LHCN-M2 (cell line): ENCODE measurements at places on chromosomes 1 and 21. TPM values are rescaled to one million over a fixed set of nuclear protein-coding genes. Genes with fewer than 3 reads are reported as not detected.

Gene SHE
- not detected in 2 replicates for total RNA-seq

DNA sequence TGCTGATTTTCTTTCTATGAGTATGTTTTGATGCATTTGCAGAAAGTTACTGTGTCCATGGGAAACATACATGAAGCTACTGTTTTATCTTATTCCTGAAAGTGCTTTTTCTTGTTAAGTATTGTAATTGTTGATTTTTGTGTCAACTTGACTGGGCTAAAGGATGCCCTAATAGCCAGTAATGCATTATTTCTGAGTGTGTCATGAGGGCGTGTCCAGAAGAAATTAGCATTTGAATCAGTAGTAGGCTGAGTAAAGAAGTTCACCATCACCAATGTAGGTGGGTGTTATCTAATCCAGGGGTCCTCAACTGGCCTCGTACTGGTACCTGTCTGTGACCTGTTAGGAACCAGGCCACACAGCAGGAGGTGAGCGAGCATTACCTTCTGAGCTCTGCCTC lies 760.2 kb downstream of the PLA2G4A start:
- no peak for DNase-seq

DNA sequence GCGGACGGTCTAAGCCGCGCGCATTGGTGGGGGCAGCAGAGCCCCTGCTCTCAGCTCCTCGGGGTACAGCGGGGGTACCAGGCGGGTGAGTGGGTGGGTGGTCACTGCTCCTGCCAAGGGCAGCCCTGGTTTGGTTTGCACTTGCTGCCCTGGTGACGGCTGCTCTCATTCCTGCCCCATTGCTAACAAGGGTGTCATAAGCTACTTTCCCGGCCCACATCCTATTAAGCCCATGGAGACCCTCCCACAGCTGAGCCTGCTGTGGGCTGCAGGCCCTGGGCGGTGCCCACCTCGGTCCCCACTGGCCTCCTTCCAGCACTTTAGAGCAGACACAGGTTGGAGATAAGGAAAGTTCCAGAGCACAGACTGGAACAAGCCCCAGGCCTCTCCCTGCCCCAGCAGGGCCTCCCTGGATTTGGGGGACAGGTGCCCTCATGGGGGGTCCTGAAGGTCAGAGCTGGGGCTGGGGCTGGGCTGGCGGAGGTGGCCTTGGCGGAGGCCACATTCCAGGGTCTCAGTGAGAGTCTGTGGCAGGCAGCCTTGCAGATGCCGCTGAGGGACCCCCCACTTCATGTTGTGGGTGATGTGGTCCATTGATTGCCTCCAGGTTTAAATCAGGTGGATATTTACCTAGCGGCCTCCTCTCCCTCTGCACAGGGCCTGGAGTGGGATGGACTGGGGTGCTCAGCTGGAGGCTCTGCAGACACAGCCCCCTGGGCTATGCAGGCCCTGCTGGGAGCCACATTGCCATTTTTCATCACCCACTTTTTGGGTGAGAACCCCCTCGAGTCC lies 27.0 kb downstream of the COL18A1 start:
- DNase-seq = no peak

- DNase-seq = no peak
Measured at GRCh38 chr21:17414766-17415165, 98.1 kb upstream of the CXADR start.

DNA sequence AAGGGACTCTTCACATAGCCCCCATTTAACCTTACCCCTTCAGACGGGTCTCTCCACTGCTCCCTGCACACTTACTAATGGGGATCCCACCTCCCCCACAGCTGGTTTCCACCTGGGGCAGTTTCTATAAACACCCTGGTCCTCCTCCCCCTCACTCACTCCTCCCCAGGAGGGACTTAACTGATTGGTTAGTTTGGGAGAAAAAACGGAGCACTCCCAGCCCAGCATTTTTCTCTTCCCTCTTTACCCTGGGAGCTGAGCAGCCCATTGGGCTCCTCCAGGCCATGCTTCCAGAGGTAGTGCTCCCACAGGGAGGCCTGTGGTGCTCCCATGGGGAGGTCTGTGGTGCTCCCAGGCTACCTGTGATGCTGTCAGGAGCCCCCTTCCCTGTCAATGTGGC lies 93.7 kb downstream of the MIS18A start:
- no peak for DNase-seq

DNA sequence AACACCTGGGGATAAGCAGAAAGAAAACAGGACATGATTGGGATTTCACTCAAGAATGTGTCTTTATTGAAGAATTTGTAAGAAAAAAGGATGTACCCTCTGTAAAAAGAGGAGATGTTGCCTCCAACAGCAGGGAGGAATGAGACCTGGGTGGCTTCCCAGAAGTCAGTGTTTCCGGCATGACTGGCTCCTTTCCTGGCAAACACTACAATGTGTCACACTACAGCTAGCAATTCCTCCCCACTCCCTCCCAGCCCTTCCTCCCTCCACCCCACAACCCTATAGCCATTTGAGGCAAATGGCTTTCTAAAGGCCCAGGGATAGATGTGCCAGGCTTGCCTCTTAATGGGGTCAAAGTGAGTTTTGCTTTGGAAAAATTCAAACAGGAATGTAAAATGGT lies 11.5 kb upstream of the COL8A2 start:
- peak; percentile 78 for DNase-seq

Gene NBPF20
- total RNA-seq = 3.2 and 3.5 TPM in 2 replicates

Gene FAM167B
- total RNA-seq = 0.23 TPM in 1 of 2 replicates, not detected in the other

DNA sequence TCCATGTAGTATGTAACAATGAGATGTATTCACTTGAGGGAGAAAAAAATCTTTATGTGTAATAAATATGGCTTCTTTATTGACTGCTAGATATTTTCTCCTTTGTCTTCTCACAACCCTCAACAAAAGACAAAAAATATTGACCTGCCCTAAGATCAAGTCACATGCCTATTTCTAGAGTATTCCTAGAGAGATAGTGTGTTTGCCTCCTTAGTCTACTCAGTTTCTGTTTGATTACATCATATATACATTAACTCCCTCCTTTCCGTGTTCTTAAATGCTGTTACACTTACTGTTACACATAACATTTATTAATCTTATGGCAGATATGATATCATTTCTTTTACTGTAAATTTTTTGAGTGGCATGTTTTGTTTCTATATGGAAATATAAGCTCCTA lies 281.6 kb upstream of the RGS18 start:
- no peak for DNase-seq

GRCh38 chr1:169869426-169869825 lies 24.3 kb downstream of the SCYL3 start:
- no peak for DNase-seq

DNA sequence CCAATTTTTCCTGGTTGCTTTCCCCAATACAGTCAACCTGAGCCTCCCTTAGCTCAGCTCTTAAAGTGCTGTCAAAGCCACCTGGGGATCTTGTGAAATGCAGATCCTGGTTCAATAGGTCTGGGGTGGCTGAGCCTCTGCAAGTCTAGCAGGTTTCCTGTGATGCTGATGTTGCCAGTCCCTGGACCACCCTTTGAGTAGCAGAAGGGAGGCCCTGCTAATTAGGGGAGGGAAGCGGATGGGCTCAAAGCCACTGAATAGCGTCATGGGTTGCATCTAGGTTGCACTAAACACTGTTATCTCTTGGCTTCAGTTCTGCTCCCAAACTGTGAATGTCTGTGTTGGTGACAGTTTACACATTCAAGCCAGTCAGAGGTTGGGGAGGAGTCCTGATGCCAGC lies 127.2 kb downstream of the KAZN start:
- DNase-seq = no peak

- DNase-seq = no peak
Measured at GRCh38 chr21:45539046-45539795, 3.0 kb downstream of the SLC19A1 start.

- no peak for DNase-seq
Measured at GRCh38 chr1:116478621-116479020, 92.2 kb downstream of the CD58 start.

- DNase-seq = no peak
Measured at GRCh38 chr1:31712068-31712467, 8.3 kb upstream of the COL16A1 start.

Gene LMOD1
- 0.13 and 0.29 TPM in 2 replicates for total RNA-seq

- no peak for DNase-seq
Measured at GRCh38 chr1:203349773-203350524, 973 bp downstream of the FMOD start.

GRCh38 chr1:201790261-201790660 lies 38.7 kb upstream of the IPO9 start:
- peak; percentile 56 for DNase-seq

DNA sequence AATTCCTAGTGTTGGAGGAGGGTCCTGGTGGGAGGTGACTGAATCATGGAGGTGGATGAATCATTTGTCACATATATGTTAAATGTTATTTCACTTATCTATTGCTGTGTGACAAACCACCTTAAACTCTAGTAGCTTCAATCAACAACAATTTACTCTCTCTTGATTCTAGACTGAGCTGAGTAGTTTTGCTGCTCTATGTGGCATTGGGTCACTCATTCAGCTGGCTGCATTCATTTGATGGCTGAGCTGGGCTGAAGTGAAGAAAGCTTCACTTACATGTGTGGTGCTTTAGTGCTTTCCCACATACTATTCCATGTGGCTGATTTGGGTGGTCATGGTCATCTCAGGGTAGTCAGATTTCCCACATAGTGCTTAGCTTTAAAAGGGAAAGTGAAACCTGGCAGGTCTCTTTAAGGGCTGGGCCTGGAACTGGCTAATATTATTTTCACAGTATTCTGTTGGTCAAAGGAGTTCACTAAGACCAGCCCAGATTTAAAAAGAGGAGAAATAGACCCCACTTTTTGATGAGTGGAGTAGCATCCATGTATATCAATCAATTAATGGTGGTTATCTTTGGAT lies 10.5 kb downstream of the DNAH14 start:
- no peak for DNase-seq

GRCh38 chr1:63463248-63463647 lies 59.8 kb downstream of the ITGB3BP start:
- peak; percentile 11 for DNase-seq

Gene NCMAP
- total RNA-seq = not detected in 2 replicates

DNA sequence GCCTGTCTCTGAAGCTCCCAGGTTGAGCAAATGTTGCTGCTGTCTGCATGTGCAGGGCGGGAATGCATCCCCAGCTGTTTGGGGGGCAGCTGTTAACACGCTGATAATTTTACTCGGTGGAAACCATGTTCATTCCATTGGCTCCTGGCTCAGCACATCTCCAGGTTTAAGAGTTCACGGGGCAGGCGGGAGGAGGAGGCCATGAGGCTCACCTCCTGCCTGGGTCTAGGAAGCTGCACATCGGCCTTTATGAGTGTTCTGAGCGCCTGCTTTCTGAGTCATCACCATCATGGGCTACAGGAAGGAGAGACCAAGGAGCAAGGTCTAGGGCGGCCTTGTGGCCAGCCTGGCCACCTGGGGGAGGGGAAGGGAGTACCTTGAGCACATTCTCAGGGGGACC lies 29.7 kb downstream of the AJAP1 start:
- DNase-seq = no peak

Gene KCNQ4
- 0.06 and 0.63 TPM in 2 replicates for total RNA-seq

Gene RHD
- total RNA-seq = not detected in 2 replicates

Gene PEX11B
- total RNA-seq = 38.7 and 40.1 TPM in 2 replicates

Gene FMO1
- total RNA-seq = not detected in 2 replicates

Gene GBP5
- 0.13 and 0.40 TPM in 2 replicates for total RNA-seq

GRCh38 chr1:208449951-208450350 lies 205.8 kb upstream of the PLXNA2 start:
- no peak for DNase-seq

DNA sequence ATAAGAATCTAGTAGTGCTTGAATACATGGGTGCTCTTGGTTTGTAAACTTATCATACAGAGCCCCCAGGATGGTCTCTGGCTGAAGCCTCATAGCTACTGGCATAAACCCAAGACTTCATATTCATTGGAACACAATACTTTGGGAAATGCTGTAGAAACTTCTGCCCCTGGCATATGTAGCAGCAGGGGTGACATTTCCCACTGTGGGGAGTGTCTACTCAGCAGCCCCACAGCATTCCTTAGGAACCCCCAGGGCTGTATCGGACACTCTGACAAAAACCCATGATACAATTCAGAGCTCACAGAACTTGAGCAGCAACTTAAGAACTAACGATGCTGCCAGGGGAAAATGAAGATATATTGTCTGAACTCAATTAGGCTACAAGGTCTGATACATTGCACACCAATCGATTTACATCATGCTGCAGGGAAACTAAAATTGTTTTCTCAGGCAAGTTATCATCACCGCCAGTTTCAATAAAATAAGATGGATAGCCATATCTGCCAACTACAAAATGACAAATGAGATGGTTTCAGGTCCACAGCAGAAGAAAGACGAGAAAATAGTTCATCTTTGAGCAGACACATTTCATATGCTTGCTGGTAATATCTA lies 181.1 kb upstream of the GREM2 start:
- no peak for DNase-seq

- peak; percentile 67 for DNase-seq
Measured at GRCh38 chr1:25922056-25922970, 16.1 kb upstream of the STMN1 start.

Gene SV2A
- 18.1 and 23.5 TPM in 2 replicates for total RNA-seq

DNA sequence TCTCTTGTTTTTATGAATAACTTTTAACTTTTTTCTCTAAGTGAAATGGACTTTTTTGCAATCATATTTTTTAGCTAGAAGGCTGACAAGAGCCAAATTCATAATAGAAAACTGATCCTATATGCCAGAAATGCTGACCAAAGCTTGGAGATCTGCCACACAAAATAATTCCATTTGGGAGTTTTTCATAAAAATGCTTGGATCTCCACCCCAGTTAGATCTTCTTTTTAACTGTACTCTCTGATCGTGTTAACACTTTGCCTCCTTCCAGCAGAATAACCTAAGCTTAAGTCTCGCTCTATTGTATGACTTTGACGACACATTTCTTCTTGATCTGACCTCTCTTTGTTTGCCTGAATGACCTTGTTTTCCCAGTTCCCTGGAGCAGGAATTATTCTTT lies 16.8 kb downstream of the FLG2 start:
- DNase-seq = no peak

DNA sequence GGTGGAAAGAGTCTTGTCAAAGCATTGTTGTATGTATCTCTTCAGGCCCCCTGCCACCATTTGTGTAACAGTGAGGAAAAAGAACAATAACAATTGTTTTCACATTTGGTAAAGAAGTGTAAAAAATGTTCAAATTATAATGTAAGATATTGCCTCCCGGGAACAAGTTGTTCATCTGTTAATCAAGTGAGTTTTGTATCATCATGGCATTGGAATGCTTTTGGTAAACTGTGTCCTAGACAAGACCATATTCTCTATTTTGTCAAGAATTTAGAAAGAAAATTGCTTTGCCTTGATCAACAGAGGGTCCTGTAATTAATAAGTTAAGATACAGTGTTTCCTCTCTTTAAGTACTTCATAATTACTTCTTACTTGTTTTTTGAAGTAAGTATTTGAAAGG lies 692.0 kb upstream of the NR5A2 start:
- DNase-seq = peak; percentile 14

DNA sequence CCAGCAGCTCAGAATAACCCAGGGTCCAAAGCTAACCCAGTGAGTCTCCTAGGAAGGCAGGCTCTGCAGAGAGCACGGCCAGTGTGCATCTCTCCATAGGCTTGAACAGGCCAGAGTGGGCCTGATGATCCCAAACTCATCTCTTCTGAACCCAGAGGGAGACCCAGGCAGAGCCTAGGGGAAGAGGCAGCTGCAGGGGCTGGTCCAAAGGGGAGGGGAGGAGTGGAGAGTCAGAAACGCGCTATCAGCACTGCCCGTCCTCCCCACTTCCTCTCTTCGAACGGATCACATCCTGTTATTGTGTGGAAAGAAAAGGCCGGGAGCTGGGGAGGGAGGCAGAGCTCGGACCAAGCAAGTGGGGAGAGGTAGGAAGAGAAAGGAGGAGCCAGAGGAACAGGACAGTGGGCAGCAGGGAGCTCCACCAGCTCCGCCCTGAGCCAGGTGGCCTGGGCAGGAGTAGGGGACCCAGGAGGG lies 20.2 kb downstream of the TAL1 start:
- DNase-seq = no peak
